ENCODE measurements at places on chromosomes 6 and 20.
A peak's percentile ranks its signal among the peaks of the same experiment; 100 is the strongest.

GRCh38 chr6:152648105-152648504, 10.9 kb upstream of the SYNE1 start:
- DNase-seq = no peak

DNA sequence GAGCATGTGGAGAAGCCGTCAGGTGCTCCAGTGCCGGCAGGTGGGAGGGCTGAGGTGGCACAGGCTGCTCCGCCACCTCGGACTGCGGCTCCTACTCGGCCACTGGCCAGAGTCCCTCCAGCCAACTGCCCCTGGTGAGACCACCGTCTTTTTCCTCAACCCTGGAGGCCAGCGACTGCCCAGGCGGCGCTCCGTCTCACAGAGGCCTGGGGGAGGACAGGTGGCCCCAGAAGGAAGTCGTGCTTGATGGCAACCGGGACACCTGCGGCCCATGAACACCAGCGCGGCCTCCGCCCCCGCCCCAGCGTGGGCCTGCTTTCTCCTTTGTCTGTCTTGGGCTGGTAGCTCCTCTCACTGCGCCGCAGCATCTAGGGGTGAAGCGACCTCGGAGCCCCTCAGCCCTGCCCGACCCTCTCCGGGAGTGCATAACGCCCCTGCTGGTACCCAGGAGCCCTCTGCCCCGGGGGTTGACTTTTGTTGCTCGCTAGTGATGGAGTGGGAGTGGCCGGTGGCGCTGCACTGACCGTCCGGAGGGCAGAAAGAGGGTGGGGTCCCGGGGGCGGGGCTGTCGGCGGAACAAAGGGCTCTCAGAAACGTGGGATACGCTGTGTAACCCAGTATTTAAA, 706 bp upstream of the TUBB2B start:
- no peak for DNase-seq

- DNase-seq = no peak
Observed at GRCh38 chr6:119347466-119348095, 2.0 kb downstream of the MAN1A1 start.

DNA sequence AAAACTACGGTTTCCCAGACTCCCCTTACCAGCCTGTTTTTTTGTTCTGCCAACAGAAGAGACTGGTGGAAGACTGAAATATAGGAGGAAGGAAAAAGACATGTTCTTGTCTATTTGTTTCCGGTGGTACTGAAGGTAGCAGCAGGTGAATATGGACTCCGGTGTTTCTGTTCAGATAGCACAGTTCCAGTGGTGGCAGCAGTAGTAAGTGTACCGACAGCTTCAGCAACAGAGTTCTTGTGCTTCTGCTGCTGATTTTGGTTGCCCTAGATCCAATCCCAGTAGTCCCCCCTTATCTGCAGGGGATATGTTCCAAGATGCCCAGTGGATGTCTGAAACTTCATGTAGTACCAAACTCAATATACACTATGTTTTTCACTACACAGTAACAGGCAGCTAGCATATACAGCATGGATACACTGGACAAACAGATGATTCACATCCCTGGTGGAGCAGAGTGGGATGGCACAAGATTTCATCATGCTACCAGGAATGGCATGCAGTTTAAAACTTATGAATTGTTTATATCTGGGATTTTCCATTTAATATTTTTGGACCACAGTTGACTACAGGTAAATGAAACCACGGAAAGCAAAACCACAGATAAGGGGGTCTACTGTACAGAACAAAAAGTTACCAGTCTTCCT, 301.8 kb downstream of the BTBD9 start:
- no peak for DNase-seq

DNA sequence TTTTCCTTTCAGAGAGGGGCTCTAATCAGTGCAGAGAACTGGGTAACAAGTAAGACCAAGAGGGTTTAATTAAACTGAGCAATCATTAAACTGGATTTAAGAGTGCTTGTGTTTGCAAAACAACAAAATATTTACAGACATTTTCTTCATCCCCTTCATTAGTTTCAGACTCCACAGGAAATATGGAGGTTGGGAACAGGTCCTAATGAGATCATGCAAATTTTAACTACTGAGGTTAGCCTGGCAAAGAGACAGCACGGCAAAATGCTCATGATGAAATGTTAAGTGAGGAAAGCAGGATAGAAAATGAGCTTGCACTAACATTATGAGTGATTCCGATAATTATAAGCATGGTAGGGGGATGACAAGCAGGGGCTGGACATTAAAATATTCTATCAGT, 268.9 kb downstream of the PTPRT start:
- DNase-seq = no peak

- no peak for DNase-seq
Observed at GRCh38 chr6:140905724-140906123, 1227.0 kb upstream of the GJE1 start.

DNA sequence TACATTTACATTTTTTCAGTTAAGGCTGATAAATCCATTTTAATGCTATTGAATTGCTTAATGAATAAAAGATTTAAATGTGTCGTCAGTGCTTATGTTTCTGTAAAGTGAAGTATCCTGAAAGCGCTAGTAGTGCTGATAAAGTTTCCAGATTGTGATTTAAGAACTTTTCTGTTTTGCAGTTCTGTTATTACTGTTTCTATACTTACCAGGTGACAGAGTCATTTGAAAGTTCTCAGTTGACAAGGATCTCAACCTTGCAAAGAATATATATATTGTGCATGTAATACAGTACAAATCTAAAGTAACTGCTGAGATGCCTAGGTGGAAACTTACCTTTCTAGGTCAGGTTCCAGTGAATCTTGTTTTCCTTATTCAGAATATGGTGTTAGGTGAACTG, 201.8 kb downstream of the ARID1B start:
- no peak for DNase-seq

- DNase-seq = peak; percentile 97
Observed at GRCh38 chr6:37242429-37243052, 15.0 kb upstream of the TBC1D22B start.

DNA sequence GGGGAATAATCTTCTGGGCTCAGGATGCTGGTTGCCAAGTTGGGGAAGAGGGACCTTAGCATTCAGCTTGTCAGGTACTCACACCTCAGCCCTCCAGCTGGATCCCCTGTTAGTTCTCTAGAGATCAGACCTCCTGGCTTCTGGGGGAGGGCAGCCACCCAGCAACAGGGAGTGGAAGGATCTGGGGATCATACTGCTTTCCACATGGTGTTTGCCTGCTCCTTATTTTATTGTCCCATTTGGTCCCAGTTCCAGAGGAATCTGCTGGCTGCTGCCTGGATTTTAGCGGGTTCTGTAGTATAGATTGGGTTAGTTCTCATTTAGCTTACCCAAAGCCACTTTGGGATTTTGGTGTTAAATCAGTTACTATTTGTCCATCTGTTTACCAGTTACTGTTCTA, 29.3 kb downstream of the KAT14 start:
- no peak for DNase-seq

- no peak for DNase-seq
Observed at GRCh38 chr6:54087721-54088120, 23.5 kb upstream of the MLIP start.

- DNase-seq = no peak
Observed at GRCh38 chr20:24986436-24987015, 6.0 kb downstream of the APMAP start.

GRCh38 chr6:27503436-27504030, 30.6 kb upstream of the ZNF184 start:
- peak; percentile 57 for DNase-seq

GRCh38 chr6:30855429-30856075, 28.8 kb upstream of the DDR1 start:
- DNase-seq = no peak

DNA sequence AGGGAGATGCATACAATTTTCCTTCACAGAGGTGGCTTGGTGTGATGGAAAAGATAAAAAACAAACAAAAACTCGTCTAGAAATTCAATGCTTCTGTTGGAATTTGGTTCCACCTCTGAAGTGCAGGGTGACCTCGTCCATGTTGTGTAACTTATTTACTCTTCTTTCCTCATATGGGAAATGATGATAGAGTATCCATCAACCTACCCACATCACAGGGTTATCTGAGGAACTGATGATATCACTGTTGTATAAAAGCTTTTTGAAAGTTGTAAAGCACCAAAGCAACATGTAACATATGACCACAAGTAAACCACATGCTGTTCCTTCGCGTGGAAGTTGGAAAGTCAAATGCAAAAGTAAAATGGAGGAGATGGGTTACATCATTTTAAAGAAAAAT, 212.0 kb upstream of the SGK1 start:
- no peak for DNase-seq

DNA sequence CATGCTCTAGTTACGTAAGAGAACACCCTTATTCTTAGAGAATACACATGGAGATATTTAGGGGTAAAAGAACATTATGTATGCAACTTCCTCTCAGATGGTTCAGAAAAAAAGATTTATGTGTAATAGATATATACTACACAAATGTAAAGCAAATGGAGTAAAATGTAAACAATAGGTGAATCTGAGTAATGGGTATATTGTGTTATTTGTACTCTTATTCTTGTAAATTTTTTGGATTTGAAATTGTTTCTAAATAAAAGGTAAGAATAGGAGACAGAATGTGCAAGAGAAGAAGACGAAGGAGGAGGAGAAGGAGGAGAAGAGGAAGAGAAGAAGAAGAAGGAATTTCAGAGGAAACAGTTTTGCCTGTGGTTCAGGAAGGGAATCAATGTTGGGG, 22.5 kb upstream of the LCA5 start:
- no peak for DNase-seq

DNA sequence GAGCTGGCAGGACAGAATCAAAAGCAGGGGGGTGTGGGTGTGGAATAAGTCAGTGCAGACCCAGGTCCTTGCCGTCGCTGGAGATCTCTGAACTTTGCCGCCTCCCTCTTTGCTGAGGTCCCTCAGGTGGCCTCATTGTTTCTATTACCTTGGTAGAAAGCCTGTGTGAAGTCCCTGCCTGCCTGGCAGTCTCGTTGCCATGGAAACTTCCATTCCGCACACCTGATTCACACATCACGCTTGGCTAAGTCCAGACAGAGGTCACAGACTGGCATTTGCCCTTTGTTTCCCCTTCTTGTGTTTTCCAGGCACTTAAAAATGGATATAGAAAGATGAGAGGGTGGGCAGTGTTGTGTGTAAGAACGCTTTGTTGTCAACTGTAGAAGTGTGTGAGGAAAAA, 260.6 kb downstream of the PRL start:
- DNase-seq = no peak

DNA sequence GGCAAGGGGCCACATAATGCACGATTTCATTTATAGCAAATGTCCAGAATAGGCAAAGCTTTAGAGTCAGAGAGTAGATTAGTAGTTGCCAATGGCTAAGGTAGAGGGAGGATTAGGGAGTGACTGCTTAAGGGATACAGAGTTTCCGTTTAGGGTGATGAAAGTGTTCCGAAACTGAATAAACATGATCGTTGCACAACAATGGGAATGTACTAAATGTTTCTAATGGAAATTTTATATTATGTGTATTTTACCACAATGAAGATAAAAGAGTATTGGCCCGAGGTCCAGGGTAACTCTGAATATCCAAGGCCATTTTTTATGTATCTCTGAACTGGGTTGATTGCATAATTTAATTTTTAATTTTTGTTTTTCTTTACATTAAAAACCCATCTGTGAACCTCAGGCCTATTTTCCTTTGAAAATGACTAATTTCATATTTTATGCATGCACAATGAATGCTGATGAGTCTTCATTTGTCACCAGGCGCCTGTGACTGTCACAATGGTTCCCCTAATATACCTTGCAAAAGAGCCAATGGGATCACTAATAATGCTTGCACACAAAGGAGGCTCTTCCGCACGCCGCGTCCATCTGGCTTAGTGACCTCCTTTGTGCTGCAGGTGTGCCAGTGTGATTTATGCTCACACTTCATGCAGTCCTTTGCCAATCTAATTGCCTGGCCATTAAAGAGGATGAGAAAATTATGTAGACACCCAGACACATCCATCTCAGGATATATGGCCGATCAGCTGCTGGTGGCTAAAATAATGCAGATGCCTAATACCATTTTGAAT, 612.5 kb downstream of the CDH26 start:
- DNase-seq = no peak

DNA sequence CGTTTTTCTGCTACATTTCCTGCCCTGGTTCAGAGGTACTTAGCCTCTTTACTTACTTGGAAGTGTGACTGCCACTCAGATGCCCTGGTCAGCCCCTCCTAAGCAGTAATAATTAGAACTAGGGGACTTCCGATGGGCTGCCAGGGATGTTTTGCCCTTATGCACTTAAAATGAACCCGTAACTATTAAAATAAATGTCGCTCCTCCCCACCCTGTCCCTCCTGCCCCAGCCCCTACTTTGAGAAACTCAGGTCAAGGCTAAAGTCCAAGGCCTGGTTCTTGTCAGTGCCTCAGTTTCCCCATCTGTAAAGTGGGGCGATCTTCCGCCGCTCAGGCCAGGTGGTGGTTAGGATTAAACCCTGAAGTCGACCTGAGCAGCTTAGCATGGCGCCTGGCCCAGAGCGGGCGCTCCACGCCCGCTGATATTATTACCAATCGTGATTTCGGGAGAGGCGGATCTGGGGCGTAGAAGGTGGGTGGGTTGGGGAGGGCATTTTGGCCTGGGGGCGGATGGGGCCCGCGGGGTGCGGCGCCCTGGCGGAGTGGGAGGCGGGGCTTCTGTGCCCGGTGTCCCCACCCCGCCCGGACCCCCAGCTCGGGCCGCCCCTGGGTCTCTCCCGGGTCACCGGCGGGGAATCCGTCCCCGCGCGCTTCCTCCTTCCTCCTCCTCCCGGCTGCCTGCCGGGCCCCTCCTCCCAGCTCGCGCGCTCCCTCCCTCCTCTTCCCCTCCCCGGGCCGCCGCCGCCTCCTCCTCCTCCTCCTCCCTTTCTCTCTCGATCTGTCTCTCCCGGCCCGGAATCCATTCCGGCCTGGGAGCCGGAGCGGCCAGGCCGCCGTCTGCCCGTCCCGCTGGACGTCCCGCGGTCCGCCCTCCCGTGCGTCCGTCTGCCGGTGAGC, at the start of gene SRC:
Gene SRC, plus strand, starts transcription at position 802 of the 897 bp plus-strand sequence. CDS start 38,014 bp downstream, outside the sequence.
- peak; percentile 16 for DNase-seq

GRCh38 chr20:33803921-33804337, 7.2 kb upstream of the CHMP4B start:
- peak; percentile 63 for DNase-seq

DNA sequence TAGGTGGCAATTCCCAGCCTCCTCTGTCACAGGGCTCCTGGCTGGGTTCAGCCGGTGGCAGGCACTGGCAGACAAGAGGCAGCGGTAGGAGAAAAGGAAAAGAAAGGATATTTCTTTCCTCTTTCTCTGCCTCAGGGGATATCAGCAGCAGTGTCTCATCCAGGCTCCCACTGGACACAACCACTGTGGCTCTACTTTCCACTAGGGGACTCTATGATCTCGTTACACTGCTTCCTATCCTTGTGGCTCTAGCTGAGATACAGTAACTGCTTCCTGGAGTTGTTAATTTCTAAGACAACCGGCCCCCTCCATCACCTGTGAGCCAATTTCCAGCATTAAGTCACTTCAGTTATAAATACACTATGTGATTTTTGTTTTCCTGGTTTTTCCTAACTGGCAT, 102.0 kb upstream of the LRFN2 start:
- no peak for DNase-seq
